NCI-H1930 (cell line): ENCODE measurements at places on chromosomes 4 and X.

- no peak for DNase-seq
Observed at GRCh38 chr4:123478859-123479345, 82.3 kb downstream of the SPRY1 start.

DNA sequence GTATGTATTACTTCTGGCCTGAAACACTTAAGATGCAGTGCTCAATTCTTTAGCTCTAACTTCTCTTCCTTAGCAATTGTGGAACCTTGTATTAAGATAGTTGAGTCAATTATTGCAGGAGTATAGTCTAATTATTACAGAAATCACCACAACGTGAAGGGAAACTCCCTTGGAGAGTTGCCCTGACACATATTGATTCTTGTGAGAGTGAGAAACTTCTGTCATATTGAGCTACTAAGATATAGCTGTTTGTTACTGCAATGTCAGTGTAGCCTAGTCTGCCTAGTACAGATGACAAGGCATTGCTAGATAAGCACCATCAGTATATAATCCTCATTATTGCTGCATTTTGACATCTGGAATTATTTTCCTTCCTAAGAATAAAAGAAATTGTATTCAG is 82.7 kb upstream of the TEX13C start:
- no peak for DNase-seq

DNA sequence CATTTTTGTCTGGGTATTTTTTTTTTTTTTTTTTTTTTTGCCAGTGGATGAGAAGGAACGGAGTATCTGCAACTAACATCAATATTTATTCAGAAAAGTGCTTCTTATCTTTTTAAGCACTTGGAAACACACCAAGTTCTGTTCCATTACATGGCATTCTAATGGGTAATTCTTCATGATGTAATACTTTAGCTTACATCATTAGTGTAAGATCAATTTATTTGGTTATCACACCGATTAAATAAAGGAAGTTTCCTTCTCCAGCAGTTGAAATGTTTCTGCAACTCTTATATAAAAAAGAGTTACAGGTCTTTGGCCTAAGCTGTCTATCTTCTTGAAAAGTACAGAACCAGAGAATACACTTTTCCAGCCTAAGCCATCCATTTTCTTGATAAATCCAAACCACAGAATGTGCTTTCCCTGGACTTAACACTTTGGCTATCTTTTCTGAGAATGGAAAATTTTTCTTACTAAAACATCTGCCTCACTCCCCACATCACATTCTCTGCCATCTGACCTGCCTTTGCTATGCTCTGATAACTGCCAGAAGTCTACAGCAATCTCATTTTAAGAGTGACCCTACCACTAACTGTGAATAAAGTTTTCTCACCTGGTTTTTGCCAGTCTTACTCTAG is 191.9 kb upstream of the MAB21L2 start:
- DNase-seq = no peak

- no peak for DNase-seq
Observed at GRCh38 chr4:128153800-128154199, 92.7 kb downstream of the LARP1B start.

GRCh38 chr4:76969941-76970529 is 20.5 kb downstream of the SEPTIN11 start:
- no peak for DNase-seq

DNA sequence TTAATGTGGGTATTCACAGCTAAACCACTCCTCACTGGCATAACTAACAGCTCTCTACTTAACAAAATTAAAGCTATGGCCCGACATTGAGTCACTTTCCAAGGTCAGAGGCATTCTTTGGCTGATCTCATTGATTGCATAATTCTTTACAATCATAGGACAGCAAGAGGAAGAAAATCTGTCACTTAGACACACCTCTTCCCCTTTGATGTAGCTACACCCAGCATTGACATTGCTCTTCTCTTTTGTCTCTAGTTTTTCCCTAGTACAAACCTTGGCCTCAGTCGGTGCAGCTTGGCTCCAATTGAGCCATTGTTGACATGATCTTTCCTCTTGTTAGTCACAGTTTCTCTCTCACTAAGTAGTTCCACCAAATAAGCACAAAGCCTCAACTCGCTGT is 313.3 kb upstream of the ACTRT1 start:
- no peak for DNase-seq

GRCh38 chr4:165288226-165288625 is 39.2 kb upstream of the MSMO1 start:
- DNase-seq = no peak

- no peak for DNase-seq
Observed at GRCh38 chrX:11665168-11666111, at the start of gene ARHGAP6. Gene ARHGAP6 (minus strand): TSS chrX:11665920. CDS start chrX:11664828, 1,092 bp downstream.

GRCh38 chrX:11585174-11585573 is 80.5 kb downstream of the ARHGAP6 start:
- no peak for DNase-seq

DNA sequence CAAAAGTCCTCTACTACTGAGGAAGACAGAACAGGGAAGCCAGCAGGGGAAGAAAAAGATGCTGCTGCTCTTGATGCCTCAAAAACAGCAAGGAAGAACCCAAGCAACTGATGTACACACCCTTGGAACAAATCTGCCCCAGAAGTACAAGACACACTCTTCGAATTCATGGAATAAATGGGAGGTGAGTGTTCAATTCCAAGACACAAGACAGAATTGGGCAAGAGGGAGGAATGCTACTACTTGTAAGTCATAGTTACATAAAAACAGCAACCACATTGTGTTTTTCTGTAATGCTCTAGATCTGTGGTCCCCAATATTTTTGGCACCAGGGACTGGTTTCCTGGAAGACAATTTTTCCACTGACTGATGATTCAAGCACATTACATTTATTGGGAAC is 58.0 kb upstream of the H2AZ1 start:
- DNase-seq = no peak

GRCh38 chrX:45006002-45006800 is 133.2 kb downstream of the KDM6A start:
- DNase-seq = no peak

DNA sequence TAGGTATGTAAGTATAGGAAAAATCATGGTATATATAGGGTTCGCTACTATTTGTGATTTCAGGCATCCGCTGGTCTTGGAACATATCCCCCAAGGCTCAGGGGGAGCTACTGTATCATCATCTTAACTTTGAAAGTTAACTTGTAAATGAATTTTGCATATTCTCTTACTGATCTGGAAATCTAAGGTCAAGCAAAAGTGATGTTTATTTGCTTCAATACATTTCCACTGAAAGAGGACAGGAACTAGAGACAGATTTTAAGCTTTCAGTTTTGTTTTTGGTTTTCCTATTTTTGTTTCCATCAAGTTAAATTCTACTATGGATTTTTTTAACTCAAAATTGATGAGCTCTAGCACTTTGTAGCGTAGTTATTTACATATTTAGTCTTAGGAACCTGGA is 56.2 kb downstream of the NAF1 start:
- DNase-seq = no peak

DNA sequence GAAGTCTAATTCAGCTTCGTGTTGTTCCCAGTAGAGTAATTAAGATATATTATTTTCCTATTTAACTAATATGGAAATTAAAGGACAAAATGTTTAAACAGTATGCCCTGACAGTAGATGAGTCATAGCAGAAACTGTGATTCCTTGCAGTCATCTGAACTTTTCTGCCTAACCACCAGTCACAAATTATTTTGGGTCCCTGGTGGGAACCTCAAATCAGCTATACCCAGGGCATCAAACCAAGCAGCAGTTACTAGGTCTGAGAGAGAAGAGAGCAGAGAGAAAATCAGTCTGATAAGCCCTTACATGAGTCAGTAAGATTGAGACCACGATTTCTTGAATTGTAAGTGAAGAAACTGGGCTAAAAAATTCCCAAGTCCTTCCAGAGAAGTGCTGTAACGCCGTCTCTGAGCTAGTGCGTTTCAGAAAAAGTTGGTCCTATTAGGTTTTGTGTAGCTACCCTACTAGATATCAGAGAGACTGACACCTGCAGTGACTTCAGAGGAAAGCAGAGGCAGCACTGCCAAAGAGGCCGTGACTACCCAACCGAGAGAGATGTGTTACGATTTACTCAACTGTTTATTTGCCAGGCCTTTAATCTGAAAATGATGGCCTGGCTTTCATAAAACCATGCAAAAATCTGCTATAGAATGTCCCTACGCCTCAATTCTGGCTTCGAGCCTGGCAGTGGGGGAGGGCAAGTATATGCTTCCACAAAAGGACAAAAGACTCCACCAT is 21.7 kb upstream of the GPM6A start:
- DNase-seq = no peak

DNA sequence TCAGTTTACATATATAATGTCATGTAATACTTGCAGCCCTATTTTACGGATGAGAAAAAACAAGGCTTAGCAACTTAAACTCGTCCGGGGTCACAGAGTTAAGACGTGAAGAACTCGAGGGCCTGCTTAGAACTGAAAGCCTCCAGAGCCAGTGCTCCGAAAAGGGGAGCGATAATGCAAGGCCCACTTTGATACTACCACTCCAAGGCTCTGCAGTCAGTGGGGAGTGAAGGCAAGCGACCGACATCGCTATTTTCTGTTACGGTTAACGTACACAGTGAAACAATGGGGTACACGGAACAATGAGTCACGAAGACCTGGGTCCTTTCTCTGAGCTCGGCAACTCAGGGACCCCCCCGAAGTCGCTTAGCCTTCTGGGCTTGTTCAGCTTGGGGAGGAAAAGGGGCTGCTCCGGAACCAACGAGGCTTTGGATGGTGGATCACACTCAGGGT is 965 bp downstream of the PPA2 start:
- DNase-seq = no peak

DNA sequence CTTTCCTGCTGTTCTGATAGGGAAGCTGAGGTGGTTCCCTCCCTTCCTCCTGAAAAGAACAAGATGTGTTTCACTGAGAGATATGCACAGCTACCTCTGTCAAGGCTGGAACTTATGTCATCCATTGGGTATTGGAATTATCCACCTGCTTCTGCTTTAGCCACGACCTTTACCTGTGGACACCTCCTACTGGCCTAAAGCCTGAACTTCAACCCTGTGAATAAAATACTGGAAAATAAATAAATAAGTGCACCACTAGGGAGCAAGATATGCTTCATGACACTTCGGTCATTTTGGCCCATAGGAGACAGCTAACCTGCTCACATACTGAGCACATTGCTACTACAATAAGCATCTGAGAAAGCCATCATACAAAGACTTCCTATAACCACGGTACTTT is 419.9 kb upstream of the NWD2 start:
- DNase-seq = no peak

GRCh38 chrX:100340491-100341141 is 69.5 kb downstream of the PCDH19 start:
- DNase-seq = no peak

GRCh38 chrX:120306630-120307029 is 4.6 kb downstream of the TMEM255A start:
- no peak for DNase-seq

GRCh38 chrX:153488231-153488914 is 6.4 kb upstream of the BGN start:
- DNase-seq = no peak

DNA sequence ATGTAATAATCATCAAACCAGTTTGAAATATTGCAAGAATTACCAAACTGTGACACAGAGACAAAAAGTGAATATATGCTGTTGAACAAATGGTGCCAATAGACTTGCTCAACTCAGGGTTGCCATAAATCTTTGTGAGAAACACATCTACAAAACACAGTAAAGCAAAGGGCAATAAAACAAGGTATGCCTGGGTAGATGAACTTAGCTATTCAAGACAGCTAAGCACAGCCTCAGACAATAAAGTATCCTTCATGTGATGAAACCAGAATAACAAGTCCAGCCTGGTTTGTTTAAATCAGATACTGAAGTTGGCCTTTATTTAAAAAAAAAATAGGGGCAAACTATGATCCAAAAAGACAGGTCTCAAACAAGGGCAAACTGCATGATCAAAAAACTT is 19.2 kb downstream of the LAMTOR3 start:
- DNase-seq = no peak

GRCh38 chrX:123962006-123962467 is 531 bp downstream of the STAG2 start:
- DNase-seq = no peak

- no peak for DNase-seq
Observed at GRCh38 chrX:49915361-49916222, 6.8 kb upstream of the CLCN5 start.

GRCh38 chrX:110746014-110746413 is 49.6 kb downstream of the CHRDL1 start:
- DNase-seq = no peak

- no peak for DNase-seq
Observed at GRCh38 chr4:153645183-153645582, 38.9 kb upstream of the TLR2 start.

DNA sequence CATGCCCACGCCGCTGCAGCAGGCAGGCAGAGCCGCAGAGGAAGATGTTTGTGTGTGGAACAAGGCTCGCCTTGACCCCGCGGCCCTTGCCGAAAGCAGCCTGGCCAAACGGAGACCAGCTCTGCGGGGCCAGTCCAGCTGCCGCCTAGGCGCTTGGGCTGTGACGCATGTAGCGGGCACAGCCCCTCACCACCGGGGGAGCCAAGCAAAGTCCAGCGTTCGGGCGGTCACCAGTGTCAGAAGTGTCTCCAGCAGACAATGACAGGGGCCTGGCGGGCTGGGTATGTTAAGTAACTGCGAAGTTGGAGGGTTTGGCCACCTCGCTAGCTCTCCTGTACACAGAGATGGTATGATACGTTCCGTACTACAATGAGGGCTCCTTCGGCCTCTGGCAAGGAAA is 1.3 kb downstream of the AMER1 start:
- no peak for DNase-seq

- no peak for DNase-seq
Observed at GRCh38 chr4:58590722-58591121, 1480.5 kb upstream of the IGFBP7 start.

- no peak for DNase-seq
Observed at GRCh38 chr4:80576796-80577195, 241.3 kb downstream of the CFAP299 start.

GRCh38 chrX:73563738-73564068 is 706 bp downstream of the CHIC1 start:
- no peak for DNase-seq

GRCh38 chr4:2672082-2672481 is 84.1 kb downstream of the TNIP2 start:
- no peak for DNase-seq

- no peak for DNase-seq
Observed at GRCh38 chr4:126738926-126739325, 893.8 kb upstream of the INTU start.

DNA sequence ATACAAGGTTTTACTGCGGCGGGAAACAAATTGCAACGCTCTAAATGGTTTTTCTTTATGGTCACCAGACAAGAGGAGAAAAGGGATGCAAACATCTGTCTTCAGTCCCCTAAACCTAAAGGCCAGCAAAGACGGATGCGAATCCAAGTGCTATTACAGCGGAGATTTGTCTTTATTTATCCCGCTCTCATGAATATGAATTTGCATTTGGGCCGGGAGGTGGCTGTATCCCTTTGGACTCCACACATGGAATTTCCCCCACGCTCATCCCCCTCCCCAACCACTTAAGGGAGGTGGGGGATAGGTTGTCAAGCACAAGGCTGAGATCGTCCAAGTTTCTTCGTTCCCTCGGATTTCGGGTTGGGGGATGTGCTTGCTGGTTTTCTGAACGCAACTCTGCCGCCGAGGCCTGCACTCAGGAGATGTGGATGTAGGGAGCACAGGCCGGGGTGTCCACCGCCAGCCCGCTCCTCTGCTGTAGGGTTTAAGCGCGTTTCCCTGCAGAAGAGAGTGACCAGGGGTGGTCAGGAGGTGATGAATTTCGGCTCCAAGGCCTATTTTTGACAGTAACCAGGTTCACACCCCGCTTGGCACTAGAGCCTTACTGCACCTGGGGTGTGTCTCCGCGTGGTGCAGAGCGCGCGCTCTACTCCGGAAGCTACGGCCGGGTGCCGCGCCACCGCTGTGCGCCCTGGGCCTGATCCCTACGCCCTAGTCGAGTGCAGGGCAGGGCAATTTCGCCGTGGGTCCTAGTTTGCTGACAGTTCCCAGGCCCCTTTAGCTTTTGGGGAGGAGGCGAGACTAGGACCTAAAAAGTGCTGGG is 2.3 kb upstream of the PHOX2B start:
- DNase-seq = no peak
